ENCODE measurements at places on chromosomes 5 and 9.

DNA sequence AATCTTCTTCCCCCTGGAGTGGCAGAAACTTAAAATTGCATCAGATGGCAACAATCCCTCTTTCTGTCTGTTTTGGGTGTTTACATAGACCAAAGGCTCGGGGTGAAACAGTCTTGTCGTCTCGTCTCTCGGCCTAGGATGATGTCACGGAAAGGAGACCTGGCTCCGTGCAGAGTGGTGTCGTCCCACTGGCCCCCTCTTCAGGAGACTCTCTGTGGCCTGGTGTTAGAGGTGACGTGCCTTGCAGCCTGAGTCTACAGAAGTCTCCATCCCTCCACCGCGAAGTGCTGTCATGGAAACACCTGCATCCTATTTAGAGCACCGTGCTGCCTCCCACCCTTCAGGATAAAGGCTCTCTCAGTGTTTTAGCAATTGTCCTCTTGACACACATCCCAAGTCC lies 409.7 kb downstream of the IRX1 start:
- no peak for DNase-seq

DNA sequence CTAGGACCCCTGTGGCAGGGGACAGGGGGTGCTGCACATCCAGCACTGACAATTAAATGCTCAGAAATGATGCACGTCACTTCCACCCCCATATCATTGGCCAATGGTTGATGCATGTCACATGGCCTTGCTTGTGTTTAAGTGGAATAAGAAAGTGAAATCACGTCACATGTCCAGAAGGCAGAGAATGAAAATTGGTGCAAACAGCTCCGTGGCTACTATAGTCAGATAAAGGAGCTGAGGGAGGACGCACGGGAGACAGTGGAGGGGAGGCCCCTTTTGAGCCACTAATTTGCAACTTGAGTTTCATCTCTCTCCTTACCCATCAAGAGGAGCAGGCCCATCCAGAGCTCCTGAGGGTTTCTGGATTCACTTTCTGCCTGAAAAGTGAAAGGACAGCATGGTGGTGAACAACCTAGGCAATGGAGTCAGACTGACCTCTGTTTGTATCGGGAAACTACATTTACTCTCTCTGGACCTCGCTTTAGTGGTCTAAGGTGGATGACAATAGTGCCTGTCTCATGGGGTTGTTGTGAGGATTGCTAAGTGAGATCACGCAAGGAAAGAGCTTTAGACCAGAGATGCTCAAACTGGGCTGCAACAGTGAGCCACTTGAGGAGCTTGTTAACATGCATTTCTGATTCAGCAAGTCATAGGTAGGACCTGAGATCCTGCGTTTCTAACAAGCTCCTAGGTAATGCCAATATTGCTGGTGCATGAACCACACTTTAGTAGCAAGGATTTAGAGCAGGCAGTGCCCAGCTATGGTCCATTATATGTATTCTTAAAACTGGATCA lies 133.9 kb upstream of the ADRA1B start:
- no peak for DNase-seq

GRCh38 chr5:137375741-137376526 lies 123.2 kb downstream of the SPOCK1 start:
- peak; percentile 60 for DNase-seq

GRCh38 chr5:150279330-150280020 lies 10.1 kb downstream of the CAMK2A start:
- no peak for DNase-seq

GRCh38 chr5:8517456-8517855 lies 648.5 kb downstream of the MTRR start:
- no peak for DNase-seq

DNA sequence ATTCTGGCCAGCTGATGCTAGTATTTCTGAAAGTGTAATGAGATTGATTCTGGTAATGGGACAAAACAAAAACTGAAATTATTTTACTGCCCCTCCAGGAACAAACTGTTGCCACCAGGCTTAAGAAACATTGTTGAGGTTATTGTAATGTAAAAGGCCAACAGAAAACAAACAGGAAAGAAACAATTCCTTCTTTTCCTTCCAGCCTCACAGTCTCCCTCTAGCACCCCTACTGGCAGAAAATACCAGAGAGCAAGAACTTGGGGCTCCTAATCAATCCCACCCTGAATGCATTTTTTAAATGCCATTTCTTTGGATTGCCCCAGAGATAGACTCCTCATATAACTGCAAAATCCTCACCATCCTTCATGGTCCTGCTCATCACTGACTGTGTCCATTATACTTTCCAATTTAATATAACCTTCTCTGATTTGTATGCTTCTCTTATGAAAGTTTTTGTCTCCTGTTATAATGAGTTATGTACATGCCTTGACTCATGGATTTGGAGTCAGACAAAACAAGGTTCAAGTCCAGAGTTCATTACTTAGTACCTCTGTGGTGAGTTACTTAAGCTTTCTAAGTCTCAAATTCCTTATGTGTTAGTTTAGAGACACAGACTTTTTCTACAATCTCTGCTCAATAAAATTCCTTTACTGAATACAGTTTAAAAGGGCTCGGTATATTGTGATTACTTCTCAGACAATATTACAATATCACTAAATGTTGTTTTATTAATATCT lies 157.9 kb upstream of the FBN2 start:
- DNase-seq: no peak

- DNase-seq: no peak
These were observed 10.9 kb downstream of the CDH18 start for GRCh38 chr5:19977099-19977498.

DNA sequence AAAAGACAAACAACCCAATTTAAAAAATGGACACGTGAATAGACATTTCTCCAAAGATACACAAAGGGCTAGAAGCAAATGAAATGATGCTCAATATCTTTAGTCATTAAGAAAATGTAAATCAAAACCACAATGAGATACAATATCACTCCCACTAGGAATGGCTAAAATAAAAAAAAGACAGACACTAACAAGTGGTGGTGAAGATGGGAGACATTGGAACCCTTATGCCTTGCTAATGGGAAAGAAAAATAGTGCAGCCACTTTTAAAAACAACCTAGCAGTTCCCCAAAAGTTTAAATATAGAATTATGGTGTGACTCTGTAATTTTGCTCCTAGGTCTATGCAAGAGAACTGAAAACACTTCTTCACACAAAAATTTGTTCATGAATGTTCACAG lies 40.7 kb downstream of the SH3TC2 start:
- DNase-seq: no peak

DNA sequence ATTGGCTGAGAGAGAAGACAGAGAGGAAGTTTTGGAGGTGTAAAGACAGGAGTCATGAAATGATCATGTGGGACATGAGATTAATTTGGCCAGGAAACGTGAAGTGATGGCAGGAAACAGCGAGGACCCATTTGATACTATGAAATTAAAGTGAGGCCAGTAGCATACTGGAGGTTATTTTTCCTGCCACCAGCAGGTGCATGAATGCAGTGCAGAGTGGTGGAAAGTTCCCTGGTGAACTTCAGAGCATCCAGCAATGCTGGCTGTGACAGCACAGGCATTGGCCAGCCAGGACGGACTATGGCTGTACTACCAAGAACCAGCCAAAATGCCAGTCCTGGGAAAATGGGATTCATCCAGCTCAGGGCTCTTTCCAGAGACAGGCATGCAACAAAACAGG lies 152.2 kb downstream of the SYK start:
- DNase-seq: no peak

GRCh38 chr5:90873033-90873517 lies 314.5 kb downstream of the ADGRV1 start:
- no peak for DNase-seq

DNA sequence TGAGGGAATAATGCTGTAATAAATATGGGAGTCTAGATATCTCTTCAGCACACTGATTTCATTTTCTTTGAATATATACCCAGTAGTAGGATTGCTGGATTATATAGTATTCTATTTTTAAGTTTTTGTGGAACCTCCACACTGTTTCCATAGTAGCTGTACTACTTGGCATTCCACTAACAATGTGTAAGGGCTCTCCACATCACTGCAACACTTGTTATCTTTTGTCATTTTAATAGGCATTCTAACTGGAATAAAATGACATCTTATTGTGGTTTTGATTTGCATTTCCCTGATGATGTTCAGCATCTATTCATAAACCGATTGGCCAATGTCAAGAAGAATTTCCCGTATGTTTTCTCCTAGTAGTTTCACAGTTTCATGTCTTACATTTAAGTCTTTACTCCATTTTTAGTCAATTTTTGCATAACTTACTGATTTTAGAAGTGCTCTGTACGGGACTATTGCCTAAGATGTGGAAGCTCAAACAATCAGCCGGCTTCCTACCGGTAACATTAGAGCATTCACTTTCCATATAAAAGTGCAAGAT lies 1078.8 kb downstream of the TAF11L14 start:
- no peak for DNase-seq

DNA sequence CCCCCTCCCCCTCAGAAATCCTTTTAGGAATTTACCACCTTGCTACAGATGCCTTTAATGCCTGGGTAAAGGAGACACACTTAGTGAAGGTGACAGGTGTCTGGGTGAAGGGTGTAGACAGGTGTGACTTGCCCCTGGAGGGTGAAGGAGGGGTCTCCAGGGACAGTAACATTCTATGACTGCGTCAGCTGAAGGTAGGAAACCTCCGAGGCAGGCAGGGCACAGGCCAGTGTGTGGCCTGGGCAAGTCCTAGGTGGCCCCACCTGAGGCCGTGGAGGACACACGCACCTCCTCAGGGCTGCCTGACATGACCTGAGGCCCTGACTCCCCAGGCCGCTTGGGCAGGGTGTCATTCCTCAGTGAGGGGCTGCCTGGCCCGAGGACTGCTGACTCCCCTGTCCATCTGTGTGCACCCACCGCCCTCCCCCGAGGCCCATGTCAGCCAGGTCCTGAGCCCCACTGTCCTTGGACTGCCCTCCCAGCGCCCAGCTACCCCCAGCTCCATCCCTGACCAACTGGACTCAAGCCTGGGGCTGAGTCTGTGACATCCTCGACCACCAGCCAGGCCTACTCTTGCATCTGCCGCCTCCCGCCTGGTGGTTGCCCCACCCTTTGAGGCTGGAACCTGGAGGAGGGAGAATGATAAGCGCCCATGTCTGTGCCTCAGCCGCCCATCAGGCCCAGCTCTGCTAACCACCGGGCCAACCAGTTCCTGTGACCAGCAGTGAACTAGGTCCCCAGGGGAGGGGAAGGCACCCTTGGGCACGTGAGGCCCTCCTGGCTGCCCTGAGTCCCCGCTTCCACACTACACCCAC lies 18.4 kb downstream of the CARD19 start:
- no peak for DNase-seq

DNA sequence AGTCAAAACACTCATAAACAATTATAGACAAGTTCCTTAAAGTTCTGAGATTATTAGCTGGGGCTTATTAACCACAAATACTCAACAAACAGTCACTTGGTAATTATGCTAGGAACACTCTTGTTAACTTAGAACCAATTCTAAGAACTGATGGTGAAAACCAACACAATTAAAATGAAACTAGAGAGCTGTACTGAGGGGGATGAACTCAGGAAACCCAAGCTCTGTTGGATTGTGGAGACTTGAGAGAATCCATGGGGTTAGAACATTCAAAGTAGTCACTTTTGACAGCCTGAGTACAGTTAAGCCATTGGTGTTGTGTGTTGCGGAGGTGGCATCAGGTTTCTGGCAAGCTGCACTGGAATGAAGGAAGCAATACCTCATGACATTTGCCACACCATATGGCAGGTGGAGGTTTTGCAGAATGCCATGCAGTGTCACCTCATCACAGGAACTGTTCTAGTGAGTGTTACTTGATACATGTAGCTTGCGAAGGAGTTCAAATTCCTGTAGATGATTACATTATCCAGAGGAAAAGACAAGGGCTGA lies 480.9 kb upstream of the CD180 start:
- DNase-seq: no peak

GRCh38 chr5:18702821-18703220 lies 1068.6 kb downstream of the TAF11L14 start:
- DNase-seq: no peak

DNA sequence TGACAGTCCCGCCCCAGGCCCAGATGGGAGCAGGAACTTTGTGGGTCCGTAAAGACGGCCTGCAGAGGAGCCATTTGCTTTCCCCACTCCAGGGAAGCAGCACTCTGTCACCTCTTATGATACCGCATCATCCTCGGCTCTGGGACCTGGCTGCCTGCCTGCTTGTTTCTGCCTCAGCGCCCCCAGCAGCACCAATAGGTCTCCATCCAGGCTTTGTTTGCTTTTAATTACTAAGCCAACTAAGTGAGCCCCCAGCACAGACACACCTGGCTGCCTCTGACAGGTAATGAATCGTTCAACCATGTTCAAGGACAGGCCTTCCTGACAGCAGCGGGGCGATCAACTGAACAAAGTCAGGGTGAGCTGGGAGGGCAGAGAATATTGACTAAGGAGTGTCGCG lies 141.4 kb downstream of the C5orf15 start:
- peak; percentile 84 for DNase-seq

GRCh38 chr5:34690301-34690700 lies 34.2 kb downstream of the RAI14 start:
- no peak for DNase-seq

- DNase-seq: no peak
These were observed 226.8 kb downstream of the TMEM167A start for GRCh38 chr5:82850393-82850792.

DNA sequence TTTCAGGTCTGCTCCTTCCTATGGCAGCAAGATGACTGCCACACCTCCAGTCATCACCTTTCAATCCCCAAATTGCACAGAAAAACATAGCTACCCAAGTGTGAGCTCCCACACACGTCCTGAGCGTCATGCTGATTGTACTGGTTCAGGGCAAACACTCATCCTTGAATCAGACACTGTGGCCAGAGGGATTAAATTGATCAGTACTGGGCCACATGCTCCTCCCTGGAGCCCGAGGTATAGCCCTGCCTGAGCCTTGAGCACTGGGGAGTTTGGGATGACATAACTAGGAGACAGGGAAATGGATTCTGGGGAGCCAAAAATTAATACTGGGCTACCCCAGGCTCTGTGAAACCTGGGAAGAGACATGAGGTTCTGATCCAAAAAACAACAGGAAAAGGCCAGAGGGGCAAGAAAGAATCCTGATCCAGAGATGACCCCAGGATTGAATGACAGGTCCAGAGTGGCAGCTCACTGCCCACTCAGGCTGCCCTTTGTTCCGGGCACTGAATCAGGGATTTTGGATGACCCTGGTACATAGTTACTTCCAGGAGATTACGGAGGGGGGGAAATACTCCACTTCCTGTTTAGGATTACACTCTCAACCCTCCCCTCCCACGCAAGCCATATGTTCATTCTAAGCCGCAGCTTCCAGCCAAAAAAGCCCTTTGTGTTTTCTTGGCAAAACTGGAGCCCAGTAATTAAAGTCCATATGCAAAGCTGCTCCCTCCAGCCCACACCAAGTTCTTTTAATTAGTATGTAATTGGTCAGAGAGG lies 141.6 kb upstream of the SPRY4 start:
- no peak for DNase-seq

GRCh38 chr5:73844165-73844564 lies 218.2 kb downstream of the ARHGEF28 start:
- DNase-seq: no peak
